PC-9 (cell line): ENCODE measurements at places on chromosomes 5 and 9. TPM values are rescaled to one million over a fixed set of nuclear protein-coding genes. Genes with fewer than 3 reads are reported as not detected.

- peak; percentile 78 for DNase-seq
Observed at GRCh38 chr9:81686614-81687520, 2.5 kb downstream of the TLE1 start.

SNCB gene
- not detected in 2 replicates for total RNA-seq

- no peak for DNase-seq
Observed at GRCh38 chr9:101727612-101728524, 10.6 kb downstream of the GRIN3A start.

DNA sequence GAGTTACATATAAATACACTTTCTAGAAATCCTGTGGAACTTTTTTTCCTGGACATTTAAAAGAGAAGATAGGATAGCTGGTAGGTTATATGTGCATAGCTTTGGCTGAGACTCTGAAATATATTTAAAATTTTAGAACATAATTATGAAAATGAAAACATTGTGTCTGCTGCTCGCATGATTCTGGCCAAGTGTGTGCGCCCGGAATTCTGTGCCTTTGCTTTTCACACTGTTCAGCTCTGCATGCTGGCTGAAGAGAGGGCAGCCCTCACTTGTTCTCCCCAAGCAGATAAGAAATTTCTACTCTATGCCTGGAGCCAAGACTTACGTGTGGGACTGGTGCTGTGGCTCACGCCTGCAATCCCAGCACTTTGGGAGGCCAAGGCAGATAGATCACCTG, 153.9 kb downstream of the MED10 start:
- no peak for DNase-seq

DNA sequence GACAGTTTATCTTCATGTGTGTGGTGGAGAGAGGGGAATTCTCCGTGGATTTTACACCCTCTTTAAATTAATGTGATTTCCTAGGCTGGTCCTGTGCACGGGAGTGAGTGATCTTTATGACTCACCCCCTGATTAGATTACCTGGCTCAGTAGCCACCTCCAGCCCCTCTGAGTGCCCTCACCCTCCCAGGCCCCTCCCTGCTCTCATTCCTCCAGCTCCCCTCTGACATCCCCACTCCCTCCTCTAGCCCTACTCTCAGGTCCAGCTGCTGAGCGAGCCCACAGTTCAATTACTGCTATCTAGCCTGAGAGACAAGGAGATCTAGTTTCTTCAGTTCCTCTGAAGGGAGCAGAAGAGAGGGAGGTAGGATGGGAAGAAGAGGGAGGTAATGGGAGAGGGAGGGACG, 61.8 kb upstream of the ARAP3 start:
- DNase-seq = no peak

DNA sequence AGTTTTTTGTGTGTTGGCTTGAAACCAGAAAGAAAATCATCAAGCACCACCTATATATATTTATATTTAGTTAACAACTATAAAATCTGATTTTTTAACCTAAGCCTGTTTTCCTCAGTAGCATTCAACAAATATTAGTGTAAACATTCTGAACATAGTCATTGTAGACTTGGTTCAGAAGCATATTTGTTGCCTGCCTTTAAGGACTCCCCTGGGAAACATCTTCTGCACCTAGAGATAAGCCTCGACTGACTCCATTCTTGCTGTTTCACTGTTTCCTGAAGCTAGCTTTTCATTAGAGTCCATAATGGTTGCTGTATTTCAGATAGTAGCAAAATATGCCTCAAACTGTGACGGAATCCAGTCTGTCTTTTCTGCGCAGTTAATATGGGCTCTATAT, 123.5 kb downstream of the TRIO start:
- no peak for DNase-seq

DNA sequence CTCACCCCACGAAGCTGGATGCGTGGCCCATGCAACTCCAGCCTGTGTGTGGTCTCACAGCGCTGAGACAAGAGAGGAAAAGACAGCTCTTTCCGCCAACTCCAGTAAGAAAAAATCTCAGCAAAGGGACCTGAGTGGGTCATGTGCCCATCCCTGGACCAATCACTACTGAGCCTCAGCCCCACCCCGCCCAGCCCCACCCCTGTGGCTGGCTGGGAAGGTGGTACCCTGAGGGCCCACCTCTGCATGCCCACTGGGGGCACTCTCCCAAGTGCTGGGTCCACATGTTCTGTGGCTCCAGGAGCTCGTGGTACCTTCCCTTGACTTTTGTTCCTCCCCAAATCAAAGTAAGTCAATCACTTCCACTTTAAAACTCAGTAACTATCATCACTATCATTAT, 105.1 kb upstream of the SMIM23 start:
- no peak for DNase-seq

PCDHB5 gene
- not detected in 2 replicates for total RNA-seq

DNA sequence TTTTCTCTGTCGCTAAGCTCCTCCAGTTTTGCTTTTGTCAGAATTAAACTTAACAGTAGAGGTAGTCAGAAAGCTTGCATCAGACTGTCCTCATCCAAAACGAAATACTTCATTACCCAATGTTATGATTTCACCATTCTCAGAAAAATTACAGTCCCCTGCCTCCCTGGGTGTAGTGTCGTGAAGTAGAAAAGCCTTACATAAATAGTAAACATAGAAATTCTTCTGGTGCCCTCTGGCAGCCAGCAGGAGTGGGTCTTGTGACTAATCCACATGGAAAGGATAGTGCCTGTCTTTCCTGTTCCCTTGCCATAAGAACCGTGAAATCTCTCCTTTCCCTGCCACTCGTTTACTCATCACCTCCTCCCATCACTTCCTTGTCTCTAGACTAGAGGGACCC, 230.6 kb downstream of the GNA14 start:
- DNase-seq = no peak

DNA sequence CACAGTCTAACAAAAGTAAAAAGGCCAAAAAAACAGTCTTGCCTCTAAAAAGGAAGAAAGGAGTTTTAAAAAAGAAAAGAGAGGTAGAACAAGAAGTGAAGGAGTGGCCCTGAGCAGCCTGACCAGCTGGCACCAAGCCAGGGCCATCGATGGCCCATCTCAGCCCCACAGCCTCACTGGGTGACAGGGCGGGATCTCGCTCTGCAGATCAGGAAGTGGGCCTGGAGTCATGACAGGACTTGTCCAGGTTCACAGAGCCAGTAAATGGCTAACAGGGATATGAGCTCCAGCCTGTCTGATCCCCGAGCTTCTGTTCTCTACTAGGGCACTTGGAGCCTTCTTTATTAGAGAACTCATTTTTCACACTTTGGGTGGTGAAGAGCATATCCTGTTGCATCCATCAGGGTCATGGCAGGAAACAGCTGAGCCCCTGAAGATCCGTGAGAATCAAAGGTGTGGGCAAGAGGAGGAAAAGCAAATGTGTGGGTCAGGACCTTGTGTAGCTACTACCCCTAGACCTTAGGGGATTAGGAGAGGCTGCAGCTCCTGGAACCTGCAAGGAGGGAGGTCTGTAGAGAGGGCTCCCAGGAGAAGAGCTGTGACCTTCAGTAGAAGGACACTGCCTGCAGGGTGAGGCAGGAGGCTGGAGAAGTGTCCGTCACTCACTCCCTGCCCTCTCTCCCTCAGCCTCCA, 299.0 kb upstream of the MSX2 start:
- no peak for DNase-seq

GRCh38 chr9:124940521-124940893, 376 bp downstream of the GOLGA1 start:
- DNase-seq = no peak

GRIA1 gene
- total RNA-seq = not detected in 2 replicates

SELENOP gene
- total RNA-seq = 4.6 and 5.3 TPM in 2 replicates

DNA sequence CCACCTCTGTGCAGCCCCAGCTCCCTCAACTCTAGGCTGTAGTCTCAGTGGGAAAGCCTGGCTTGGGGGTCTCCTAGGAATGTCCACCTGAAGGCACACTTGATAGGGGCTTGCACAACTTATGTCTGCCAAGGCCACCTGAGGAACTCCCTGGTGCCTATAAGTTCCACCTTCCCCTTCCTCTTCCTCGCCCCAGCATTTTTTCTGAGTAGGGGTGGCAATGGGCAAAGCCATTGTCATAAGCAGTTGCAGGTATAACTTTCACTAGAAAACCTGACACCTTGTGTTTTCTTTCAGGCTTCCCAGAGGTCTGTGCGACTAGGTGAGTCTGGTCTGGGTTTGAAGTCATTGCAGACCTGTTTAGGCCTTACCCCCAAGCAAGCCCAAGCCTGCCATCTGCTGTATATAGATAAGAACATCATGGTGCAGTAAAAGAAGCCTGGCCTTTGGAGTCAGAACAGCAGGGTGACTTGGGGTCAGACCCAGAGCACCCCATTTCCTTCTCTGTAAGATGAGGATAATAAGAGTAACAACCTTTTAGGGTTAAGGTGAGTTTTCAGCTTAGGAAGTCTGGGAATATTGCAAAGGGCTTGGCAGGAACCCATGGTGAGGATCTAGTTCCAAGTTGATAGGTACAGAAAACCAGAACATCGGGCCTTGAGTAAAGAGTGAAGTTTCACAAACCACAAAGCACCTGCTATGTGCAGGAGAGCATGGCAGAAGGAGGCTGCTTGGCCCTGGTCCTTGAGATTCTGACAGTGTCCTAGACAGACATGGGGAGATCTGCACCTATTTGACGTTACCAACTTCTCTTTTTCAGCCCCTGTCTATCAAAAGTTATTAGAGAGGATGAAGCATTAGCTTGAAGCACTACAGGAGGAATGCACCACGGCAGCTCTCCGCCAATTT, 33.8 kb downstream of the TGFBI start:
- DNase-seq = peak; percentile 51

- DNase-seq = no peak
Observed at GRCh38 chr9:98896632-98897031, 47.1 kb upstream of the COL15A1 start.

GRCh38 chr5:36635721-36636390, 29.4 kb downstream of the SLC1A3 start:
- DNase-seq = peak; percentile 56

SHC3 gene
- 12.9 and 15.9 TPM in 2 replicates for total RNA-seq

IGIP gene
- 6.2 and 7.5 TPM in 2 replicates for total RNA-seq
